T-helper 1 cell (primary cell): ENCODE measurements at places on chromosomes 1 and 21.

- no peak for DNase-seq
These were observed 16.2 kb downstream of the LRRC42 start for GRCh38 chr1:53962395-53962794.

DNA sequence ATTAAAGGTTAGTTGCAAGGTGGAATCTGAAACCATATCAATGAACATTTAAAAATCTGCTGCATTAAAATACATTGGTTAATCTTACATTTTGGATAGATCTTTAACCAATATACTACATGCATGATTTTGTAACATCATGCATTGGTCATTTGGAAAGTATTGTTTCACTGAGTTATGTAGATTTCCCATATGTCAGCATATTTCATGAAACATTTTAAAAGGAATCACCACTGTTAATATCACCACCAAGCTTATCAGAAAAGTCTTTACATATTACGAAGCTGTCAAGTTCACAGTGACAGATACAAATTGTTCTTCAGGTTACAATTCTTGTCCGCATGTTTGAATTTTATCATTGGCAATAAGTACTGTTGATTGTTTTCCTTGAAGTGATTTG lies 89.9 kb upstream of the ADGRL2 start:
- no peak for DNase-seq

DNA sequence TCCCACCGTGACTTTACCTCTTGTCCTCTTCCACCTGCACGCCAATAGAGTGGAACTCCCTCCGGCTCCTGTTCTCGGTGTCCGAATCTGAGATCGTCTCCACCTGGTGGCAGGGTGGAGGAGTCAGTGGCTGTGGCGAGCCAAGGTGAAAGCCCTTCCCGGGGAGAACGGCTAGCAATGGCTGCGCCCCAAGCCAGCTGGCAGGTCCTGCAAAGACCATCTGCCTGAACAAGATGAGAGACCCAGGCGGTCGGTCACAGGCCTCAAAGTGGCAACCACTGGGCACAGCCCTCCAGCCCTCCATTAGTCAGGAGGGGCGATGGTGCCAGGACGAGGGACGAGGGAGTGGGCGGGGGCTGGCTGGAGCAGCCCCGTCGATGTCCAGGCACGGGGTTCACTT lies 25.4 kb upstream of the SMIM12 start:
- DNase-seq, result no peak

DNA sequence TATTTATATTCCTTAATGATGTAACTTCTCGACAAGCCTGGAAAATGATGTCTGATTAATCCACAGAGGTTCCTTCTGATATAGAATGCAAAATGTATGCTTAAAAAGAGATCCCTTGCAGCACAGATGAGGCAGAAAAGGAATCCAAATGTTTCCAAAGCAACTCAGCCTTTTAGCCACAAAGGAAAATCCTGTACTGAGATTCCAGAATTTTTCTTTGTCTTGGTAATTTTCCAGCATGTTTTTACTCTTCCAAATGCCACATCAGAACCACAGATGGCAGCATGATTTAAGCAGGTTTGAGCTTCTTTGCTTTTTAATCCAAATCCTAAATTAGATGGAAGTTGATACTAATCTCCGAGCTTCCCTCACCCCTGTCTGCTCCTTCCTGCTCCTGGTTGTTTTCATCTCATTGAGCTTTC lies 176.4 kb upstream of the PALMD start:
- no peak for DNase-seq

- no peak for DNase-seq
These were observed 56.0 kb upstream of the CD53 start for GRCh38 chr1:110816945-110817344.

DNA sequence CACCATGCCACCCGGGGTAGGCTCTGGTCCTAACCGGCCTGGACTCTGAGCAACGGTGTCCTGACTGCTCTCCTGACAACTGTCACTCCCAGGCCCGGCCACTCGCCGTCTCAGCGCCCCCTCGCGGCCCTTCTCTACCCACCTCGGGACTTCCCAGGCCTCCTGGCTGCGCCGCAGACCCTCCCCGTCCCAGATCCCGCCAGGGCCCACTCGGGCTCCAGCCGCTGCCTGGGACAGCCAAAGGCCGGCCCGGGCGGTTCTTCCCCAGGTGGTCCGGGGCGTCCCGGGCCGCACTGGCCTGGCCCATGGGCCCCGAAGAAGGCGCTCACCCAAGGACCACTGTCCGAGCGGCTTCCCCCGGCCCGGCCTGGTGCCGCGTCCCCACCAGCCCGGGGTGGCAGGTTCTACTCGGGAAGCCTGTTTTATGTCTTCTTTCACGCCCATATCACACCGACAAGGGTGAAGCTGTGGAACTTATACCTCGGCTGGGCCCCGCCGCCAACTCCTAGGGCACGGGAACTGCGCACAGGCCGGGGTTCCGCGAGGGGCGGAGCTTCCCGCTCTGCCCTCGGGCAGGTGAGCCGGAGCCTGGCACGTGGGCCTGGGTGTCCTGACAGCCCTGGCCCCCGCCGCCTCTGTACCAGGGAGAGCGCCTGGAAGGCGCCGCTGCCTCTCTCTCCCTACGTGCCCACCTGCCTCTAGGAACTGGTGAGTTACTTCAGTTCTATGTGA lies 138.3 kb downstream of the TTLL7 start:
- DNase-seq, result peak; percentile 48

DNA sequence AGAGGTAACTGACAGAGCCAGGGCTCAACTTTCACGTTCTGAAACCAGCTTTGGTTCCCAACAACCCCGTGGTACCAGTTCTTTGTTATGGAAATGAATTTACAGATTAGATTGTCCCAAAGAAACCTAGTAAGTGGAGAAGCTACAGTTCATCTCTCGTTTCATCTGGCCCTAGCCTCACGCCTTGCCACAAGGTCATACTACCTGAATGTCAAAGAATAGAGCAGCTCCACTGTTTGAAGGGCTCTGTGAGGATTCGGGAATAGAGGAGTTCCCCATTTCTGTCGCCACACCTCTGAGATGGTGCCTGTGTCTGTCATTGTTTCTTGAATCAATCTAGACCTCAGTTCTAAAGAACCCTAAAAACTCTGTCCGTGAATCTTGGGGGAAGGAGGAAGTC lies 15.0 kb upstream of the CDC42 start:
- no peak for DNase-seq

GRCh38 chr21:32770871-32771523 lies 558 bp downstream of the PAXBP1 start:
- DNase-seq, result peak; percentile 9

DNA sequence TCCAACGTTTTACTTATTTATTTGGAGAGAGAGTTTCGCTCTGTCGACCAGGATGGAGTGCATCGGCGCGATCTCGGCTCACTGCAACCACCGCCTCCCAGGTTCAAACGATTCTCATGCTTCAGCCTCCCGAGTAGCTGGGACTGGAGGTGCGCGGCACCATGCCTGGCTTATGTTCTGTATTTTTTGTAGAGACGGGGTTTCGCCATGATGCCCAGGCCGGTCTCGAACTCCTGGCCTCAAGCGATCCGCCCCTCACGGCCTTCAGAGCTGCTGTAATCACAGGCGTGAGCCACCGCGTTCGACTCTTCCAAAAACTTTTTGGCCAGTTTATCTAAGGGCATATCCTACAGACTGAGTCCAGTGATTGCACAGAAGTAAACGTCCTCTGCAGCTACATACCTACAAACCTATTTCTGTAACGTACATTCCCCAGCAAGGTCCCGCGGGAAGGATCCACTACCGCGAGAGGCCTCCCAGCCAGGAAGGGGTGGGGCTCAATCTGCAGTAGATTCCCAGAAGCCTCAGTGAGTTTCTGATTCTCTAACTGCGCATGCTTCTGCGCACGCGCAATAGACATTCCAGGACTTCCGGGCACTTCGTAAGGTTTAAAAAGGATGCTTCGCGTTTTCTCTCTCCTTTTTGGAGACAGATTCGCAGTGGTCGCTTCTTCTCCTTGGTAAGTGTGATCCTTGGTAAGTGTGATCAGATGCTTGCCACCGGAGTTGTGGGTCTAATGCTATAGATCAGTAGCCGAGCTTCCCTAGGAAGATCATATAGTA lies at the start of gene RCC1:
RCC1 (plus strand) TSS at position 638 of the 782 bp plus-strand sequence. CDS start 23,824 bp downstream, outside the sequence.
- DNase-seq, result peak; percentile 94

DNA sequence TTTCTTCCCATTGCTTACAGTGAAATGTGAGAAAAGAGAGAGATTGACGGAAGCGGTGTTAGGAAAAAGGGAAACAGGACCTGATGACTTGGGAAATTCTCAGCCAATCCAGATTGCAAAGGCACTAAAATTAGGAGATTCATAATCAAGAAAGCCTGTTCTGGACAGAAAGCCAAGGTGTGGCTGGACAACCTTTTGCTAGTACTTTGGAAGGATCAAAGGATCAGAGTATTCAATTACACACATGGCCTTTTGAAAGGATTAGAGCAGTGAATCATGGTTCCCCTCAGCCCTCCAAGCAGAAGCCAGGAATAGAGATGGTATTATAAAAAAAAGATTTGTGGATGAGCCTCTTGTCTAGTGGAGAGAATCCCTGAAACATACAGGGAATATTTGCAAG lies 669.8 kb upstream of the ADAMTS5 start:
- no peak for DNase-seq

GRCh38 chr1:159197561-159198557 lies 6.8 kb upstream of the ACKR1 start:
- DNase-seq, result peak; percentile 45

DNA sequence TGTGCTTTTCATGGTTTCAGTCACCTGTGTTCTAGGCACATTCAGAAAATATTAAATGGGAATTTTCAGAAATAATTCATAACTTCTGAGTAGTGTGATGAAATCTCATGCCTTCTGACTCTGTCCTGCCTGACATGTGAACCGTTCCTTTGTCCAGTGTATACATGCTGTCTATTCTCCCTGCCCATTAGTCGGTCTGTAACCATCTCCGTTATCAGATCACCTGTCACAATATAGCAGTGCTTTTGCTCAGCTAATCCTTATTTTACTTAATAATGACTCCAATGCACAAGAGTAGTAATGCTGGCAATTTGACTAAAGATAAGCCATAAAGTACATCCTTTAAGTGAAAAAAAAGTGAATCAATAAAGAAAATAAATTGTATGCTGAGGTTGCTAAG lies 597.5 kb downstream of the BRINP3 start:
- no peak for DNase-seq

DNA sequence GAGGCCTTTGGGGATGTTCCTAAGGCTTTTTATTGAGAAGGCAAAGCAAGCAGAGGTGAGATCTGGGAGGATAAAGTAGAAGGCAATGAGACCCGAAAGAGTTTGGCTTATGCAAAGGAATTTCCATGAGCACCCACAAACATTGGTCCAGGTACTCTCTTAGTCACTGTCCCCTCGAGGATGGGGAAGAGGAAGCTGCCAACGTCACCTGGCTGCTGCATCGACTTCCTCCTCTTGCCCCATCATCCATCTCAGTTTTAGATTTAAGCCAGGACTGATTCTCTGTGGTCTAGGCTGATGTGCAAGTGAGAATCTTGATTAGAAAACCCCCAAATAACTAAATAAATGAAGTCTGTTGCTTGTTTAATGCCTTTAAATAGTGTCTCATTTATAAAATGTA lies 28.7 kb downstream of the RUNX1 start:
- DNase-seq, result no peak

DNA sequence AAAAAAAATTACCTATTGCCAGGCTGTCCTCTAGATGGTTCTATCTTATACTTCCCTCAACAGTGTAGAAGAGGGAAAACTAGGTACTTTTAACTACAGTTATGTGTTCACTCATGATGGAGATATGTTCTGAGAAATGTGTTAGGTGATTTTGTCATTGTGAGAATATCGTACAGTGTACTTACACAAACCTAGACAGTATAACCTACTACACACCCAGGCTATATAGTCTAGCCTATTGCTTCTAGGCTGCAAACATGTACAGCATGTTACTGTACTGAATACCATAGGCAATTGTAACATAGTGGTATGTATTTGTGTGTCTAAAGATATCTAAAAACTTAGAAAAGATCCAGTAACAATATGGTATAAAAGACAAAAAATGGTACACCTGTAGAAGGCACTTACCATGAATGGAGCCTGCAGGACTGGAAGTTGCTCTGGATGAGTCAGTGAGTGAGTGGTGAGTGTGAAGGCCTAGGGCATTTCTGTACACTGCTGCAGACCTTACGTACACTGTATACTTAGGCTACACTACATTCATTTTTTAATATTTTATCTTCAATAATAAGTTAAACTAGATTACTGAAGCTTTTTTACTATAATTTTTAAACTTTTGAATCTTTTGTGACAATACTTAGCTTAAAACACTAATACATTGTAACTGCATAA lies 13.2 kb downstream of the MGST3 start:
- DNase-seq, result no peak

DNA sequence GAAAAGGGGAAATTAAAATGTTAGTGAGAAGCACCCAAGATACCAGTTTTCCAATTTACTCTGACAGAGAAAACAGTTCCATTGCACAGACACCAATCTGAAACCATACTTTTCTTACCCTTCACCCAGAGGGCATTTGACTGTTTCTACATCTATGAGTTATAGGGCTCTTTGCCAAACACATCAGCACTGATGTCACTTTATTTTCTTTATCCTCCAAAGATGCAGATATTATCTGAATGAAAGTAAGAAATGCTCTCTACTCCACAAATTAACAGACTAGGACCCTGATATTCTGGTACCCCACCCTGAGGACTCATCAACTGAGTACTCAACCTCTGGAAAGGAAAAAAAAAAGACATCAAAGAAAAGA lies 24.2 kb upstream of the PEX19 start:
- no peak for DNase-seq

DNA sequence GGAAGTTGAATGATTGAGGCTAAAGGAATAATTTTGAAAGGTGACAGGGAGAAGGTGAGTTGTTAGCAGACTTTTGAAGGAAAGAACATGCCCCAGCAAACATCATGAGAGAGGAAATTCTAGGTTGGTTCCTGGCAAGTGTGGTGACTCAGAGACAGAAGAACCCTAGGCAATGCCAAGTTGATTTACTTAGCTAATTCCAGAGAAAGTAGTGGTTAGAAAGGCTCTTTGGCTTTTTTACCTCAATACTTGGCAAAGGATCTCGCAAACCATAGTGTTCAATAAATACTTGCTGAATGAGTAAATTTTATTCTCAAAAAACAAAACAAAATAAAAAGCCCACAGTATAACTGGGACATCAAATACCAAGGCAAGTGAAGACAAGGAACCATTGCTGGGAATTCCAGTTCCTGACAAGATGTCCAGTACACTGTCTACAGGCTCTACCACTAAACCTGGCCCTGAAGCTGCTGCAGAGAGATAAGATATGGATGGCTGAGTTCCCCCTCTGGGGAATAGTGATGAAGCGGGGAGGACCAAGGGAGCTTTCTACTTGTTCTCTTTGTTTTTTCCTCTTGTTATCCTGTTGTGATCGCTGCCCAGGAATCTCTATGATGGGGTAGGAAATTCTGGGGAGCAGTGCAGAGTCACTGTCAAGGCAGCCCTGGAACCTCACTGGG lies 48.2 kb downstream of the IL12RB2 start:
- no peak for DNase-seq

- DNase-seq, result no peak
These were observed 605.3 kb downstream of the KCNT2 start for GRCh38 chr1:196002906-196003305.
